ENCODE measurements at places on chromosomes 6 and 20.

DNA sequence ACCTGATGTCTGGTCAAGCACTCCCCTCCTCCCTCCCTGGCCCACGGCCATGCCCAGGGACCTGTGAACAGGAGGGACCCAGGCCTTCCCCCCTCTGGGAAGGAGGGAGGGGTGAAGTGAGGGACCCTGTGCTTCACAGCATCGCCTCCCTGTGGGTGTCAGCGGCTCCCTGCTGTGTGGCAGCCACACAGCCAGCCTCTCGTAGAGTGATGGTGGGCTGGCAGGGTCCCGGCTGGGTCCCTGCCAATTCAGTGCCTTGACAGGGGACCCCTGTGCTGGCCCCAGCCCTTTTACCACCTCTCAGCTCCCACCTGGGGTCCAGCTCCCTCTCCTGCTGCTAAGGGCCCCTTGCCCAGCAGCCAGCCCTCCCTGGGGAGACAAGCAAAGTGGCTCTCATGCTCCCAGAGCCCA is 31.3 kb upstream of the GRM4 start:
- no peak for DNase-seq

- DNase-seq: no peak
Measured at GRCh38 chr6:2731281-2731909, 19.3 kb downstream of the MYLK4 start.

DNA sequence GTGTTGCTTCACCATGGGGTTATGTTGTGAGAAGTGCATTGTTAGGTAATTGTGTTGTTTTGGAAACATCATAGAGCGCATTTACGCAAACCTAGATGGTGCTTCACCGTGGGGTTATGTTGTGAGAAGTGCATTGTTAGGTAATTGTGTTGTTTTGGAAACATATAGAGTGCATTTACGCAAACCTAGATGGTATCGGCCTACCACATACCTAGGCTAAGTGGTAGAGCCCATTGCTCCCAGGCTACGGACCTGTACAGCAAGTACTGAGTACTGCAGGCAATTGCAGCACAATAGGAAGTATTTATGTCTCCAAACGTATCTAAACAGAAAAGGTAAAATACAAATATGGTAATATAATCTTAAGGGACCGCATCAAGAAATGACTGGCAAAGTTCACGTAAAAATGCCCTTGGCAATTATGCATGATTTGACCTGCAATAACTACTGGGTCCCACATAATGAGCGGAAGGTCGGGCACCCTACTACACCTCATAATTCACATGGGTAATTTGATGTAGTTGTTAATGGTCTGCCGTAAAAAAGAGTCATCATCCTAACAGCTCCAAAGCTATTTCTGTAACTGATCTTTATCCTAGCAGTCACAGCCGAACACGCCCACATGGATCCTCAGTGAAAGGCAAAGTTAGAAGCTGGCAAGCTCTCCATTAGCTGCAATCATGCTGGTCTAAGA is 76.0 kb downstream of the RSPH3 start:
- DNase-seq: no peak

- no peak for DNase-seq
Measured at GRCh38 chr6:163952005-163952404, 537.5 kb downstream of the QKI start.

DNA sequence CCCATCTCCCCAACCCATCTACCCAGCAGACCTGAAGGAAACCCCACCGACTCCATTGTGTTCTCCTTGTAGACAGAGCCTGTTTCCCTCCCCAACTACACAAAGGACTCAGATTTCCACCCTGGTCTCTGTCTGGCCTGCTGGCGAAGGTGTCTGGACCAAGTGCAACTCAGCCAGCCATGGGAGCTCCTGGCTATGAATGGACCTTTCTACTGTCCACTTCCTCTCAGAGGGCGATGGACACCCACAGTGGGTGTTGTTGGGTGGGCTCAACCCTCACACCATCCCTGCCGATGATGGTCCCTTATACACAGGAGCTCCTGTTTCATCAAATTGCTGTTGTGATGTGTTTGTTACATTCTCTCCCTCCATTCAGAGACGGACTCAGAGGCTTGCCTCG is 112.5 kb upstream of the PHACTR3 start:
- DNase-seq: no peak

- DNase-seq: peak; percentile 24
Measured at GRCh38 chr6:11618533-11618932, 81.0 kb downstream of the TMEM170B start.

All from GM13977 (cell line).